ENCODE measurements at places on chromosomes 6 and 20.

DNA sequence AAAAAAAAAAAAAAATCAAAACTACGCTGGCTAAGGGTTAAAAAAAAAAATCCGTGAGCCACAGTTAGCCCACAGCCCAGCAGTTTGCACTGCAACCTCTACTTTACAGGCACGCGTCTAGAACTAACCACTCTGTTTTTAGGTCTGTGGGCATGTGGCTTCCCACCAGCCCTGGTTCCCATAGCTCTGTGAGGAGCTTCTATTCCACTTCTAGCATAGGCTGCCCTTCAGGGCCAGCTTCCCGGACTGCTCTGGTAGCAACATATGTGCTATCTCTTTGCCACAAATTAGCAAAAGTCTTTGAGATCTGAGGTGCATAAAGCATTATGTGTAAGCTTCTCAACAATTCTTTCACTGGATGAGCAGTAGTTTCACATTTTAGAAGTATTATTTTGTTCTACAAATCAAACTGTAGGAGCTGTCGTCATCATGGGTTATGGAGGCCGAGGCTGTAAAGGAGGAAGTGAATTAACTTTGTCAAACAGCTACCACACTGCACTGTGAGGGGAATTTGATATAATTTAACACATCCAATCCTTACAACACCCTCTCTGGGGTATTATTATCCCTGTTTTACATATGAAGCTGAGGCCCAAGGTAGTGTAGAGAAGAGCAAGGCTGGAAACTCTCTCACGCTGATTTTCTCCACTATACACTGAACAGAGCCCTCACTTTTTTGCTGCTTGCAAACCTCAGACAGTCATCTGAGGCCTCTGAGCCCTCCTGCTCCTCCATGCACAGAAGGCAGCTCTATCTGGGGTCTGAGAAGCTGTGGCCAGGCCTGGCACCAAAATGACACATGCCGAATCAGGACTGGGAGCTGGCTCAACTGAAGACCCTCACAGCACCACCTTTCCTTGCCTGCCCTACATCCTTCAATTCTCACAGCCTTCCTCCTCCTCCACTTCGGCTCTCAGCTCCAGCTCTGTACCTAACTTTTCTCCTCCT is 35.4 kb downstream of the MAN1A1 start:
- no peak for DNase-seq

GRCh38 chr6:15400572-15401004 is 154.7 kb downstream of the JARID2 start:
- no peak for DNase-seq

DNA sequence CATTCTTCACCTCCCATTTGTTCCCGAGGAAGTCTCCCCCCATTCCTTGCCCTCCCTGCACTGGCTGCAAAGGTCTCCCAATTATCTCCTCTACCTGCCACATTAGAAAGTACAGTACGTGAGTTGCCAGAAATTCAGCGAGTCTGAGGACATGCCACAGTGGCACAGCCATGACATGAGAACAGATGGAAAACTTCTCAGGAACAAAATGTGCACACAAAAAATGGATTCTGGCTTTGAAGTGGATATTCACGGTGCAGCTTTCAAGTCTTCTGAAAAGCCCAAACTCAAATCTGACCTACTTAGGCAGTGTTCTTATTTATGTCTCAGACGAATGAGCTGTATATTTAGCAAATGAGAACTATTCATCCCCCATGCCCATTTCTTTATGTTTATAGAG is 269.1 kb upstream of the ARID1B start:
- no peak for DNase-seq

GRCh38 chr6:161476711-161477110 is 202.8 kb upstream of the AGPAT4 start:
- no peak for DNase-seq

DNA sequence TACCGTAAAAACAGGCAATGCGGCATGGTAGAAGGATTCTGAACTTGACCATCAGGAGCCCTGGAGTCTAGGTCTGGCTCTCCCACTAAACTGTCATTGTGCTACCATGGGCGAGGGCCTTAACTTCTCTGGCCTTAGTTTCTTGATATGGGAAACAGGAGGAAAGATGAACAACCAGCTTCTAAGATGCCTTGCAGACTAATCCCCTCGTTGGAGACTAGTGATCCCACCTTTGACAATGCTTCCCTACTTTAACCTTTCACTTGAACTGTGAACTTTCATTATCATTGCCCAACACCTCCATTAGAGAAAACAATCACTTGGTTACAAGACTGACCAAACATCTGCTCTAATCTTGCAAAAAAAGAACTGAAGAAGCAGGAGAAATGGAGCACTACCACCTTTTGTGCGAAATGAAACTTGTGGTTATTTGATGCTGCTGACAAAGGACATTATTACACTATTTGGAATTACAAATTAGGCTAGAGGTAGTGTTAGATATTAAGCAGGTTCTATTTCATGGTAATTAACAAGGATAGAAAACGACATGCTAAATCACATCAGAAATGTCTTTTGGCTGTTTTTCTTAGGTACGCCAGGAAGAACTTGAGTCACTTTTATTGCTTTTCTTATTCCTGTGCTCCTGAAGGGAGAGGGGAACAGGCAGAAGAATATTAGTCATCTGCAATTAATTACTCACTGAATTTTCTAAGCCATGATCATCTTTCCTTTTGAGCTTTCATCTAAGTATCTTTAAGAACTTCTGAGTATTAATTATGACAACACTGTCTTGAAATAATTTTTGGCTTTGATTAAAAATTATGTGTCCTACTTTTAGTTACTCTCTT is 39.1 kb upstream of the ARHGAP18 start:
- no peak for DNase-seq

DNA sequence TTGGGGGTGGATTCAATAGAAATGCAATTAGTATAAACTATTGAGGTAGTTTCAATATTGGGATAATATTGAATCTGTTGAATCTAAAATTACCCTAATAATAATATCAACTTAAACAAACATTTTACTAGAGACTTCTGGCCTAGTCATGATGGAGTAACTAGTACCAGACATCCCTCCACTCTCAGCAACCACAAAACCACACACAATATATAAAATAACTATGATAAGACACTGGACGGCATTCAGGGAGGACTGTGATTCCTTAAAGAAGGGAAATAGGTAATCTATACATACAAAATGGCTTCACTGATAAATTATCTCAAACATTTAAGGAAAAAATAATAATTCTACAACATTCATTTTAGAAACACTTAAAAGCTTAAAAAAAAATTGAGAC is 38.9 kb upstream of the TMEM14A start:
- no peak for DNase-seq

DNA sequence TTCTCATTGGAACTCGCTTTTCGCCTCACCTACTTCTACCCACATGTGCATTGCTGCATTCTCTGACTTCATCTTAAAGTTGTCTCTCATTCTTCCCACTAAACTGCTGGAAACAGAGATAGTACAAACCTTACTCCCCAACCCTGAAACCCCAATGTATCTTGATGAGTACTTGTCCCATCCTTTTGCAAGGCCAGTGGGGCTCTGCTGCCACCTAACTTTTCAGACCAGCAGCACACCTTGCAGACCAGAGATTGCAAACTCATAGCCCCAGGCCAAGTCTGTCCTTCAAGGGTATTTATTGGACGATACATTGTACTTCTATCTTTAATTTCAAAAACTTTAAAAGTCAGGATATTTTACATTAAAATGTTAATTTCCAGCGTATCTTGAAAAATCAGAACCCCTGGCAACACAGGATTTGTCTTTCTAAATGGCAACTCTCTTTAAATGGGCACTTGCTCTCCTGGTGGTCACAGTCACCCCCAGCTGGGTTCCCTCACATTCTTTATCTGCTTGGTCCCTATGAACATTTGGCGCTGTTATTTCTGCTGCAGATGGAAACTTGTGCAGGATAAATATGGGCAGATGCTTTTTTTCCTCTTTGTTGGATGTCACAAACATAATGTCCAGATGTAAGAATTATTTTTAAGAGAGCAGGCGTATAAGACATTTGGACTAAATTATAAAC is 83.9 kb downstream of the SOD2 start:
- DNase-seq: peak; percentile 12

DNA sequence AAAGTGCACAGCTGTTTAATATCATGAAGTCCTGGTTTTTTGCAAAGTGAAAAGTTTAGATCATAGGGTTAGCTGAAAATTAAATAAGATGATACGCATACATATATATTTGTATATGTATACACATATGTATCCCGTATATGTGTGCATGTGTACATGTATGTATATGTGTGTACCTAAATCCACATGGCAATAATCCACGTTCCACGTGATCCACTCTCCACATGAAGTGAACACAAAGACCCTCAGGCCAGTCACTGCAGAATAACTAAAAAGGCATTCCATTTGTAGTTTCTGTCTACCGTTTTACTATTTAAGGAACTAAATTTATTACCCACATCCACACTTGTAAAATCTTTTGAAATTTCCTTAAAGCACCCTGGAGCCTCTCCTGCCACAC is 294.9 kb downstream of the FOXA2 start:
- DNase-seq: no peak

GRCh38 chr6:3608159-3608558 is 143.4 kb downstream of the PXDC1 start:
- no peak for DNase-seq

DNA sequence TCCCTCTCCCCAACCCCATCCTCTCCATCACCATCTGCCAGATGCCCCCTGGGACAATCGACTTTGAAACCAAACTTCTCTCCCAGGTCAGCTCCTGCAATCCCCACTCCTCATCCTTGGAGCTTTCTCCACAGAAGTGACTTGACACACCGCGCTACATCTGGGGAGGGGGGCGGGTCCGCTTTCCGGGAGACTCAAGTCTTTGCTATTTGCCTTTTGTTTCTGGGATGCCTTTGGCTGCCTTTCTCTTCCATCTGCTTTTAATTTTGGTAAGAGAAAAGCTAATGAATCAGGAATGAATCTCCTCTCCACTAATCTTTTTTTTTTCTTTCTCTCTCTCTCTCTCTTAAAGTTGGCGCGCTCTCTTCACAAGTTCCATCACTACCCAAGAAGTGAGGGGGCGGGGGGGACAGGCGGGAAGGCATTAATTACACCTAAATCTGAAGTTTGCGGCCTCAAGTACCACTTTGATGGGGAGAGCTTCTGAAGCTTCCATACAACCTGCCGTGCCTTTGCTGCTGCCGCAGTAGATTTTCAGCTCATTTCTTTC is 664 bp upstream of the TPBG start:
- DNase-seq: no peak

DNA sequence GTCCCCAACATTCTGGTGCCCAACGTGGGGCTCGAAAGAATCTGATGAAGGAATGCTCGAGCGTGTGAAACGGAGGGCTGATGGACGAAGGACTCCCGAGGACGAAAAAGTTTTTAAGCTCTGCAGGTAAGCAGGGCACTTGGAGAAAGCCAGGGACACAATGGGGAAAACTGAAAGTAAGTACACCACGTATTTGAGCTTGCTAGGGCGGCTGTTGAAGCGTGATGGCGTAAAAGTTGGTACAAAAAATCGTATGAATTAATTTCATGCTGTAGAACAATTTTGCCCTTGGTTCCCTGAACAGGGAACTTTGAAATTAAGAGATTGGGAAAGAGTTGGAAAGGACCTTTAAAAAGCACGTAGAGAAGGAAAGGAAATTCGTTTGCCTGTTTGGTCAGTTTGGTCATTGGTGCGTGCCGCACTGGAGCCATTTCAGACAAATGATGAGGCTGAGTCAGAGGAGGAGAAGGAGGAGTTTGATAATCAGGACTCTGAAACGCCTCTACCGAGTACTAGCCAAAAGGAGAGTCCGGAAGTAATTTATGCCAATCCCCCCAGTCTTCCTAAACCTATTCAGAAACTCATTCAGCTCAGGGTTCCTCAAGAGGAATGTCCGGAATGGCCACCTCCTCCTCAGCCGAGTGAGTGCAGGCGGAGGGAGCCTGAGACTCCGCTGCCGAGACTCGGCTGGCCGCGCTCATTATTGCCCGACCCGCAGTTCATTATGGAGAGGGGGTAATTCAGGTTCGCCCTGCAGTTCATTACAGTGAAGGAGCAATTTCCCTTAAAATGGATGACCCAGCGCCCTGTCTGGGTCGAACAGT is 59.2 kb upstream of the PRSS16 start:
- DNase-seq: no peak

- no peak for DNase-seq
Measured at GRCh38 chr6:25484900-25485299, 167.1 kb upstream of the SCGN start.

GRCh38 chr6:109820706-109821350 is 129.7 kb downstream of the FIG4 start:
- no peak for DNase-seq

DNA sequence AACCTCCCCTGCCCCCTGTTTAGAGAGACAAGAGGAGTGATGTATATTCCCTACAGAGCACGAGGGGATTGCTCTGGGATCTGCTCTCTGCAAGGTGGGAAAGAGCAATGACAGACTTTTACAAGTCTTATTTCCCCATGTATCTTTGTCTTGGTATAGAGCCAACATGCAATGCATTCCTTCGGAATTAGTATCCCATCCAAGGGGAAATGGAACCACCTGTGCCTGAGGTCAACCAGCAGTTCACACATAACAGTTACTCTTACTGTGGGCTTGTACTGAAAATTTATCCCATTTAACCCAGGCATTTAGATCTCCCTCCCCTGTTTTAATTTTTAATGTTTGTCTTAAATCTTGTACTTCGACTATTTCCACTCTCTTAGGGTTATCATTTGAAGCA is 250.4 kb downstream of the C6orf118 start:
- no peak for DNase-seq

DNA sequence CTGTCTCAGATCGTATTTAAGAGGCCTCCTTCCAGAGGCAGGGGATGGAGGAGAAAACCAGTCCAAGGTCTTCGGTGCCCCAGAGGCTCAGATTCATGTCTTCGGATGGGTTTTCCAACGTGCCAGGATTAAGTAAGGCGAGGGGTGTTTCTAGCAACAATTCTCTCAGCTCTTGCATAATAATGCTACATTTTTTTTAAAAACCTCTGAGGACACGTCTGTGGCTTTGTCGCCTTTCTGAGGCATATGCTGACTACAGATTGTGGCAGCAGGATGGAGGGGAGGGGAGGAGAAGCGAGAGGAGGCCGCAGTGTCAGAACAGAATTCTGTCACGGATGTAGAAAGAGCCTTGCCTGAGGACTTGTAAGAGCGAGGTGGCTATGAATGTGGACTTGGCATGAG is 17.7 kb upstream of the CCDC167 start:
- no peak for DNase-seq

DNA sequence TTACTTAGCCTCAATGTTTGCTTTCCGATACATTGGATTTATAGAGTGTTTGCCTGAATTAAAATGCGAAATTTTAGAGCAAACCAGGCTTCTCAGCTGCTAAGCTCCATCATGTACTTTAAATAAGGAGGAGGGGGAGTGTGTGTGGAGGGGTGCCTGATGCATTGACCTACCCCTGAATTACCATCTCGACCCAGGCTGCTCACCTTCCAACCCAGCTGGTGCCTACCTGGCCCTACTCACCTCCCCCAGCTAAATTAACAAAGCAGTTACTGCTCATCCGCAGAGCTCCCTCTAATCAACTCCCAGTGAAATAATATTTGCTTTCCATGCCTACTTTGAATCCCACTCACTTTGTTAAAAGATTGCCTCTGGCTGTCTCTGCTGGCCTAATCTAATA is 544.5 kb downstream of the MAFB start:
- no peak for DNase-seq

Measured in Panc1 (cell line).